Forelimb muscle (tissue), 1 donor: ENCODE measurements at places on chromosomes 4 and X. TPM values are rescaled to one million over a fixed set of nuclear protein-coding genes. Genes with fewer than 3 reads are reported as not detected.

Gene TBC1D25
- 8.7 TPM for polyA plus RNA-seq

Gene PABPC1L2B
- not detected for polyA plus RNA-seq

Gene CLNK
- 0.34 TPM for polyA plus RNA-seq

Gene CTAG1A
- not detected for polyA plus RNA-seq

Gene GASK1B
- 46.4 TPM for polyA plus RNA-seq

Gene RPL36A
- polyA plus RNA-seq, result 1,436 TPM

Gene DAPP1
- 2.3 TPM for polyA plus RNA-seq

Gene ETDA
- polyA plus RNA-seq, result not detected

Gene IDH3G
- polyA plus RNA-seq, result 49.6 TPM

Gene NXF2
- not detected for polyA plus RNA-seq
